ENCODE measurements at places on chromosomes 12 and 14.

DNA sequence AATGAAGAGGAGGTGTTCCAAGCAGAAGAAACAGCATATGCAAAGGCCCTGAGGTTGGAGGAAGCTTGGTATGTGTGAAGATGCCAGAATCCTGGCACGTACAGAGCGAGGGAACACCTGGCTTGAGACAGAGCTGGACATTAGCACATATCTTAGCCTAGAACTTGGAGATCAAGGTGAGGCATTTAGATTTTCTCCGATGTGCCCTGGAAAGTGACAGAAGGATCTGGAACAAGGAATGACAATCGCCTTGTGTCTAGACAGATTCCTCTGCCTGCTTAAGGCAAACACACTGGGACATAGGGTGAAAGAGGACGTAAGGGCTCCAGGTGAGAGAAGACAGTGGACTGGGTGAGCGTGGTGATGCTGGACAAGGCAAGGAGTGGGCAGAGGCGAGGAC lies 32.2 kb upstream of the NOS1 start:
- no peak for DNase-seq

DNA sequence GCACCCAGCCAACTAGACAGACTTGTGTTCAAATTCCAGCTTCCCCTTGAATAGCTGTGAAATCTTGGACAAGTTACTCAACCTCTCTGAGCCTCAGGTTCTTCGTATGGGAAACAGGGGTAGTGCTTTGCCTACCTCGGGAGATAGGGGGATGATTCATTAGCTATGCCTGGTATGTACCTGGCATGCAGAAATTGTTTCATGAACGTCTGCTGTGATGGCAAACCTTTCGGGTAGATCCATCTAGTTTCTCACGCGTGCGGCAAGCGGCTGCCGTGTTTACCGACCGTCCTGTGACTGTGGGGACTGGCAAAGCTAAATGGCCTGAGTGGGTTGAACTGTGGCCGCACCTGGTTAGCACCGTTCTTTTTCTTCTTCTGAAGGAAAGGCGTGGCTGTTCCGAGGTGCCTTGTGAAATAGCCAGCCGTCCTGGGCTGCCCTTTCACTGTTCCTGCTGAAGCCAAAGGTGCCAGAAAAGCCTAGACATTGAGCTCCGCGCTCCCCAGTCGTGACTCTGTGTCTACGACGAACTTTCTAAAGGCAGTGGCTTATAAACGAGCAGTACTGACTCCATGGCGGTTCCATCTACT lies 40.6 kb upstream of the MED13L start:
- no peak for DNase-seq

DNA sequence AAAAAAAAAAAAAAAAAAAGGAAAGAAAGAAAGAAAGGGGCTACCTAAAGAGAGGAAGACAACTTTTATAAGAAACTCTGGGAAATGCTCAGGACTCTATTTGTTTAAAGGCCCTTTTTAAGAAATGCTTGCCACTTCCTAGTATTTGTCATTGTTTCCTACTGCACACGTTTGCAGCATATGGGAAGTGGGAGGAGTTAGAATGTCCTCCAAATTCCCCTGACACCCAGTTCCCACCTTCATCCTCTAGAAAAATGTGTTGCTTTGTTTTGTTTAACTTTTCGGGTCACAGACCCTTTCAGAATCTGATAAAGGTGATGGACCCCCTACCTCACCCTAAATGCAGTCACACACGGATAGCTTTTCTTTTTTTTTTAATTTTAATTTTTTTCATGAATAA lies 40.8 kb downstream of the NINJ2 start:
- no peak for DNase-seq

DNA sequence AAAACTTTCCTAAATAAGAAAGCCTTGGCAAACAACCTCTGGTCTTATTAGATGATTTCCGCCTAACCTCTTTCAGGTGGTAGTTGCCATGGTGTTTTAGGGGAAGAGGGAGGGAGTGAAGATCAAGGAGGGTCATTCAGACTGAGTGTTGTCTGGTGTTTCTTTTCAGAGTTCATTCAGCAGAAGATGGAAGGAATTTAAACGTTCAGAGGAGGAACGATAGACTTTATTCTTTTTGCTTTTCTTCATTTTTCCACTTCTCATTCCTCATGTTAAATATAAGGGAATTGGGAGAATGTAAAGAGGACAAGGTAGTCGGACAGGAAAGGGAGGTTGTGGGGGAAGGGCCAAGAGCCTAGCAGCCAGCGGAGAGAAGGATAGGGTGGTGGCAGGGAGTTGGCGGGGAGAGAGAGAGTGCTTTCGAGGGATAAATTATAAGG lies 17.4 kb upstream of the SALL2 start:
- no peak for DNase-seq

GRCh38 chr12:95269892-95270291 lies 52.3 kb downstream of the VEZT start:
- DNase-seq, result no peak

DNA sequence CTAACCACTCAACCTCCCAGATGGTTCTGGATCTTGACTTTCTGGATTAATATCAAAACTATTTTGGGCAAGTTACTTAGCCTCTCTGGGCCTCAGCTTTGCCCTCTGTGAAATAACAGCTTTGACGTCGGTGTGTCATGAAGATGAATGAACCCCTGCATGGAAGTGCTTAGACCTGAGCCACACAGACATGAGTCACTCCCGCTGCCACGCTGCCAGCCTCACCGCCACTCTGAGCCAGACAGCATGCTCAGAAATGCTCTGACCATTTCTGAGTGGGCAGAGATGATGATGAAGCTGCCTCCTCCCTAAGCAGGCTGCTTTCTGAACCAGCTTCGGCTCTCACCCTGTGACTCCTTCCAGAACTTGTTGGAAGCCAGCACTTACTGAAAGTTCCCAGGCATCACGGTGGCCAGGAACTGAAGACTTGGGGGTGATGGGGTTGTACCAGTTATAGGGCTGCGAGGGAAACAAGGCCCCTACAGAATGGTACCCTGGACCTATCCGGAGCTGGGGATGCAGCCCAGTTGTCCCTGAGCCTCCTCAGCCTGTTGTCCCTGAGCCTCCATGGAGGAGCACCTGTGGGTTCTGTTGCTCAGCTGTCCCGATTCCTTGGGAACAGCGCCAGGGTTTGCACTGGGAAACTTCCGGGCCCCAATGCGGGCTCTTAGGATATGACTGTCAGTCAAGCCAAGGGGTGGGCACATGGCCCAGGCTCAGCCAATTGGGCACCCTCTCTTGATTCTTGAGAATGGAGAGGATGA lies 2.0 kb upstream of the CCDC197 start:
- DNase-seq, result no peak

DNA sequence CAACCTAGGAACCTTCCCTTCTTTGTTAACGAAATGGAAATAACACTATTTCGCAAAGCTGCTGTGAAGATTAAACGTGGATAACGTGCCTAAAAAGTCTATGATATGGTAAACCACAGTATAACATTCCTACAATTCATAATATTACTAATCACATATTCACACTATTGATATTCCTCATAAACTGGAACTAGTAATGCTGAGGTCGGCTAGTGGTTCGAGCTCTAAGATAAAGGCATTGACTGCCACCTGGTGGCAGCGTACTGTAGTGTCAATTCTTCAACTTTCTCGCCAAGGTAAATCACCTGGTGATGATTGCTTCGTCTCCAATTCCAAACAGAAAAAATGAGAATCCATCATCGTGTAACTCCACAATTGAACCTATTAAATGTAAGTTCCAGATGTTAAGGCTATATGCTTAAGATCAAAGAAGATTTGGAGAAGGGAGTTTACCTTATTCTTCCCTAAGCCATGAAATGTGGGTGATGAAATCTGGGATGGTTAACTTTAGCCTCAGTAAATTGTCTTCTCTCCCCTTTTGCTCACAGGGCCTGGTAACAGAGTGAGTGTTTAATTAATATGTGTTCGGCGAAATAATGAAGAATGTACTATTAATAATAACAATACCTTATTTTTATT lies 197.5 kb upstream of the TMEM132C start:
- peak; percentile 73 for DNase-seq

- DNase-seq, result no peak
Observed at GRCh38 chr12:103809154-103809553, 31.9 kb downstream of the NT5DC3 start.

DNA sequence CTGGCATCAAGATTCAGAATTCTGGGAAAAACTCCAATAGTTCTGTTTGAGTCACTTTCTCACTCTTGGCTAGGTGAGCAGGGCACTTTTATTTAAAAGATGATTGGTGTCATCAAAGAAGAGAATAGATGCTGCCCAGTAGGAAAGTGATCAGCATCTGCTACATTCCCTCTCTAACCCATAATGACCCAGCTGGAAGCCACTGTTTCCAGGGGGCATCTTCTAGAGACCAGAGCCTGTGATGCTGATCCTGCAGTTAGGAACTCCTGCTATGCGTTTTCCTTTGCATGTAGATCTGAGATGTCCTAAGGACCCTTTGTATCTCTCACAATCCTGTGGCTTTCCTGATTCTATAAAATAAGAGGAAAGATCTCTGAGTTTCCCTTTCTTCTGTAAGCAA lies 79.9 kb upstream of the TMTC1 start:
- no peak for DNase-seq

DNA sequence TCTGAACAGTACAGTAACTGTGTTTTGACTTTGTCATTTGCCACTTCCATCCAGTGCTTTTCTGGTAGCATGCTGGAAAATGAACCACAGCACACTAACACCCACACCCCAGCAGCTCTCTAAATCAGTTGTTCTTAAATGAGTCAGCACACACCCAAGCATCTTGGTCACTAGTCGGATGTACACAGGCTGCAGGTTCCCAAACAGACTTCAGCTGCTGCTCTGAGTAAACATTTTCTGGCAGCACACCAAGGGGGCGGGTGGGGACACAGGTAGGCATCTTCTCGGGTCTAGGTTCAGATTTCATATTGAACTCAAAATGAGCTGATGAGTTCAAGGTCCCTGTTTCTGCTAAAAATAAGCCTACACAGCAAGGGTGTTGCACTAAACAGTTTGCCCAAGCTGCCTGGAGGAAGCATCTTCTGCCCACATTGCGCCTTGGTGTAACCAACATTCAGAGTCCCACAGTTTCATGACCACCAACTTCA lies 39.8 kb downstream of the IFNG start:
- DNase-seq, result no peak

- DNase-seq, result no peak
Observed at GRCh38 chr14:87632796-87633195, 360.2 kb downstream of the GALC start.

GRCh38 chr12:115543269-115543668 lies 734.2 kb downstream of the MED13L start:
- DNase-seq, result peak; percentile 34

DNA sequence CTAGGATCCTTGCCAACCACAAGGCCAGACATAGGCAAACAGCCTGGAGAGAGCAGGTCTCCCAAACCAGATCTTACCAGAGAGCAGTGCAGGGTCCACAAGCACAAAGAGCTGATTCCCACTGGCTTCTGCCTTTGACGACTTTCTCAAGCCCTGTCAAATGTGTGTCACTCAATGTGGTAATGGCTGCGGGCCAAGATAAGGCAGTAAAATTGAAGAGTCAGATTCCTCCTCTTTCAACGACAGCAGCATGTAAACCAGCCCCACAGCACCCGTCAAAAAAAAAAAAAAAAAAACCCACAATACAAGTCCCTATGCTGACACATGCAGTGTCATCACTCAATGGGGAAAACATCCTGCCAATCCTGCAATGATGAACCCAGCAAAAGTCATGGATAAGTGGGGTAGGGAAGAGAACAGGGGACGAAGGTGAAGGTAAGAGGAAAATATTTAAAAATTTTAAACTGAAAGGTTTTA lies at the start of gene STON2:
STON2 (minus strand) TSS at position 123 of the 477 bp plus-strand sequence. CDS start 1,942 bp downstream, outside the sequence.
- peak; percentile 86 for DNase-seq

DNA sequence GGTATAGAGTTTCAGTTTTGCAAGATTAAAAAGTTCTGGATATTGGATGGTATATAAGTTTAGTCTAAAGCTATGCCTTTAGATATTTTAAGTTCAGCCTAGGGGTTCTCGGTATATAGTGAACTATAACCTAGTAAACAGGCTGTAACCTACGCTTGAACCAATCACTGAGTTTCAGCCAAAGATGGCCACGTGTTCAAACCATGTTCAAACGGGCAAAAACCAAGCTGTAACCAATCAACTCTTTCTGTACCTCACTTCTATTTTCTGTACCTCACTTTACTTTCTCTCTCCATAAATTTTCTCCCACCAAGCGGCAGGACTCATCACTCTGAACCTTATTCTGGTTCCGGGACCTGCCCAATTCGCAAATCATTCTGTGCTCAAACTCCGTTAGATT lies 1.4 kb downstream of the TMBIM4 start:
- DNase-seq, result no peak

All from LoVo (cell line).